HT1080 (cell line): ENCODE measurements at places on chromosomes 11 and 22. TPM values are rescaled to one million over a fixed set of nuclear protein-coding genes. Genes with fewer than 3 reads are reported as not detected.

DNA sequence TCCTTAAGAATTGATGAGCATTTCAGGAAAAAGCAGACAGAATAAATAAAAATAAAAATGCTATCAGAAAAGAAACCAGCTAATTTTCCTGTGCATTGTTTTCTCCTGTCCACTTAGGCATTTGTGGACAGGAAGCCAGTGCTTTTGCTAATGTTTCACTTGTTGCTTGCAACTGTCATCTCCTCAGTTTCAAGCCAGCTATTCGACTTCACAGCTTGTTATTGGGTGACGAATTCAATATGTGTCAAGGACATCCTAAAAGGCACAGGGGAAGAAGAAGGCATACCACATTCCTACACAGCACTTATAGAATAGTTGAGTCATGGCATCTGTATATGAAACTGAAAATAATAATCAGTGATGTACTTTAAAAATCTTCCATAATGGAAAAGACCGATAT lies 530.6 kb upstream of the KIRREL3 start:
- no peak for DNase-seq

GRCh38 chr11:33976495-33977199 lies 74.9 kb upstream of the CAPRIN1 start:
- no peak for DNase-seq

DNA sequence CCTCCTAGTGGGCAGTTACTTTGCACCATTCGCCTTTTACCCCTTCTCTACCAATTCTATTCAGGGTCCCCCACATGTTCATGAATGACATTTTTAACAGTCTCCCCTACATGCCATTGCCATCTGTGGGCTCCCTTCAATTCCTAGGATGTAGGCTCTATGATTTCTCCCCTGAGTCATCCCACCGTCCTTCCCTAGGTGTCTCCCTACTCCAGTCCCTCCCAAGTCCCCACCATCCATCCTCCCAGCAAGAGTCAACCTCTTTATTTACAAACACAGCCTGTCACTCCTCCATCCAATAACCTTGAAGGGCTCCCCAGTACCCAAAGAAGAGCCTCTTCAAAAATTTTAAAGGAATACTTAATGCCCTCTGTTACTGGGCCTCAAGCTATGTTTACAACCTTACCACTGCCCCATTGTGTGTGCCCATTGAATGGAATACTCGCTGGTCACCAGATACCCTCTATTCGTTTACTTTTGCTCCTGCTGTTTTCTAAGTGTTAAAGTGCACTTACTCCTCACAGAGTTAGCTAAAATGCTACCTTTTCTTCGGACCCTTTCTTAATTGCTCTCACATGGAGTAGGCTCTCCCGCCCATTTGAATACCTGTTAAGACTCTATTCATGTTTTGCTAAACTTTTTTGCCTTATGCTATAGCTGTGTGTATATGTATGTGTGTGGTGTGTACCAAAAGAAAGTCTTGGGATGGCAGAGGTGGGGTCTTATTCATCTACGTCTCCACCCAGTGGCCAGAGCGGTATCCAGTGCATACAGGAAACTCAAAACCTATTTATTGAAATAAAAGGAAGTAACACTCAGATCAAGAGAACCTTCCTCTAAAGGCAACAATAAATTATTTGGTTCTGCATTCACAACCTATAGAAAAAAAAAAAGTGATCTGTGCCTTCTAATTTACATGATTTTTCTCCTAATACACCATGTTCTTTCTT lies 235.8 kb upstream of the CCDC90B start:
- DNase-seq = peak; percentile 24

UPK3A gene
- total RNA-seq = not detected in 2 replicates
